Caco-2 (cell line): ENCODE measurements at places on chromosomes 4 and X.

GRCh38 chr4:139503622-139504166 lies 49.8 kb downstream of the RAB33B start:
- no peak for DNase-seq

DNA sequence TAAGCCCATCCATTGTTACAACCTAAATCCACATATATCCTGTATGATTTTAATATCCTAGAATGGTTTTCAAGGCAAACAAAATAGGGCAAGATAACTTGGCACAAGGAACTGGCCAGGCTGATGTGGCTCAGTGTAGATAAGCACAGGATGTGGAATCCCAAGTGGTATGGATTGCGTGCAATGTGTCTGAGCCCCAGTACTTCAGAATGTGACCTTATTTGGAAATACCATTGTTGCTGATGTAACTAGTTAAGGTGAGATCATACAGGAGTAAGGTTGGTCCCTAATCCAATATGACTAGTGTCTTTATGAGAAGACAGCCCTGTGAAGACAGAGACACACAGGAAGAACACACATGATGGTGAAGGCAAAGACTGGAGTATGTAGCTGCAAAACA lies 72.4 kb downstream of the IL21 start:
- no peak for DNase-seq

DNA sequence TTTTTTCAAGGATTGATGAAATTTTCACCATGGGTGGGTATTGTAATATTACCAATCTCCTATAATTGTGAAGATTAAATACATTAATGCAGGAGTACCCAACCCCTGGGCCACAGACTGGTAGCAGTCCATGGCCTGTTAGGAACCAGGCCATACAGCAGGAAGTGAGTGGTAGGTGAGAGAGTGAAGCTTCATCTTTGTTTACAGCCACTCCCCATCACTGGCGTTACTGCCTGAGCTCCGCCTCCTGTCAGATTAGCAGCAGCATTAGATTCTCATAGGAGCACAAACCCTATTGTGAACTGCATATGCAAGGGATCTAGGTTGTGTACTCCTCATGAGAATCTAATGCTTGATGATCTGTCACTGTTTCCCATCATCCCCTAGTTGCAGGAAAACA lies 15.1 kb downstream of the RAPGEF2 start:
- no peak for DNase-seq

- no peak for DNase-seq
Measured at GRCh38 chrX:69236641-69237040, 71.4 kb upstream of the PJA1 start.

DNA sequence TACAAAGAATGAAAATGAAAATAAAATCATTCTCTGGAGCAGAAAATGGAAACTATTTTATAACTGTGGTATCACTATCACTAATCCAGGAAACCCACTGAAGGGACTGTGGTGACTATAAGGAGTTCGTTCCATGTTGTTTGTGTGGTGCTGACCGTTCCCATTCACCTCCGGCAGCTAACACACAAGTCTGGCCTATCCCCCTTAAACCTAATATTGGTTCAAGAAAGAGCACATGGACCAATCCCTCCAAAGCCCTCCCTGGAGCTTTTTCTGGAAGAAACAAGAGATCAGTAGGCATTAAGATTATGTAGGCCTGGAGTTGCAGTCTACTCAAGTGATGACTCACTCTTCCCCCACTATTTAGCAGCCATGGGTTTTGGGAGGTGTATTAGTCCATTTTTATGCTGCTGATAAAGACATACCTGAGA lies 25.9 kb upstream of the FAM241A start:
- no peak for DNase-seq

DNA sequence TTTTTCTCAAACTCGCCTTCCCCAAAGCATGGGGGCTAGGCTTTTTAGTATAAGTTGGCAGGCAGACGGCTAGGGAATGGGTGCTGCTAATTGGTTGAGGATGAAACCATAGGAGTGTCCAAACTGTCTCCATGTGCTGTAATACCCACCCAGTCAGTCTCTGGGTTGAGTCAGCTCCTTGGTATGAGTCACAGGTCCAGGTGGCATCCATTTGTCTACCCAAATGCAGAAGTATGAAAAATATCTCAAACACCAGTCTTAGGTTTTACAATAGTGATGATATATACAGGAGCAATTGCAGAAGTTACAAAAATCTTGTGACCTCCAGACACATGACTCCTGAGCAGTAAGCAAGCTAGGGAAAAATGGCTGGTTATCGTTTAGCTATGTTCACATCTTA lies 27.4 kb upstream of the CCSER1 start:
- no peak for DNase-seq

DNA sequence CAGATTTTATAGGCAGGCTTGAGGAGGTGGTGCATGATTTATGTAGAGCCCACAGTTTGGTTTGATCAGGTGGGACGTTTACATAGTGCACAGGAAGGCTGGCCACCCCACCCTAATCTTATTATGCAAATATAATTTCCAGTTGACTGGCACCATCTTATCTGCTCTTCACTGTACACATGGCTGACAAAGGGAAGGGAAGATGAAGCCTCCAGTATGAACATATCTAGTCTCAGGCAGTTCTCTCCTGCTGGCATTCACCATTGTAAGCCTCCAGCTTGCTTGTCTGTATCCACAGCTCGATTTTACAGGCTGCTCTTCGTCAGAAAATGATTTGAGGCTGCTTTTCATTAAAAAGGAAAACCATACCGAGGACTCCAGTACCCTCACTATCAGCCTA lies 278.3 kb downstream of the TECRL start:
- no peak for DNase-seq

- DNase-seq: no peak
Measured at GRCh38 chrX:20515841-20516461, 249.2 kb upstream of the RPS6KA3 start.

GRCh38 chr4:76779740-76780459 lies 118.0 kb downstream of the SOWAHB start:
- DNase-seq: no peak

DNA sequence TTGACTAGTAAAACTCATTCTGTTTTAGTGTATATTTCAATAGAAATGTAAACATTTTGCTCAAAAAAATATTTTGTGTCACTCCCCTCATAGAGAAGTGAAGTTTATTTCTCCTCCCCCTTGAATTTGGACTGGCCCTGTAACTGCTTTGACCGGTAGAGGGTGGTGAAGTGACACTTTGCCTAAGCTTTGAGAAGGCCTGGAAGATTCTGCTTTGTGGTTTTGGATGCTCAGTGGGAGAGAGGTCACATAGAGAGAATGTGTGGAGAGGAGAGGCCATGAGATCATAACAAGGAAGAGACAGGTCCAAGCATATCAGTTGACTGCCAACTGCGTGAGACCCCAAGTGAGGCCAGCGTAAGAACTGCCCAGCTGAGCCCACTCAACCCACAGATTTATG lies 19.1 kb upstream of the ARX start:
- no peak for DNase-seq

GRCh38 chrX:137212078-137212632 lies 178.4 kb upstream of the GPR101 start:
- no peak for DNase-seq

DNA sequence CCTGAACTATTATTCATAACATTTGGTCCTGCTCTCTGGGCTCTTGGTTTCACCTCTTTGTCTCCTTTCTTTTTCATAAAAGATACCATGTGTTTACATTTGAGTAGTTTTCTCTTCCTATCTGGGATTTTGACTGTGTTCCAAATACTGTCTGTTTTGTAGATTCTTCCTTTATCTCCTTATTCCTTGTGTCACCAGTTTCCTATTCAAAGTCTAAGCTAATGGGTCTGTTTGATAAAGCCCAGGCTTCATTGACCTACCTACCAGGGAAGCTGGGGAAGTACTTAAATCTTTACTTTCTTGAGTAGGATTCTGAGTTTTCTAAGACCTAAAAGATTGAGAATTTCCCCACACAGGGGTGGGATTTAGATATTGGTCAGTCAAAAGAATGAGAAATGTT lies 409.5 kb downstream of the RAPGEF2 start:
- no peak for DNase-seq

DNA sequence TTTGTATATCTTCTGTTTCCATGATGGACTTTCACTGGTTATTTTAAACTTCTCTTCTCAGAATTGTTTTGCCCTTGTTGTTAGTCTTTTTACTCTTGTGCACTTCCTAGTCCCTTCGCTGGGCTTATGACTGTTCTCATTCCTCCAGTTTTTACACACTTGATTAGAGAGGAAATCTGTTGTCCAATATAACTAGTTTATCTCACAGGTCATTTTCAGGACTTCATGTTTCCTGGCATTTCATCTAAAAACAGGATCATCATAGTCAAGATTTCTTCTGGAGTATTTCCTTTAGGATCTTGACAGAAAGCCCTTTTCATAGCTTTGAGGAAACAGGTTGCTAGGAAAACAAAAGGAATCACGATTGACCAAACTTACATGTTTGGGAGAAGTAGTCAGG lies 3.0 kb downstream of the FNIP2 start:
- DNase-seq: no peak

DNA sequence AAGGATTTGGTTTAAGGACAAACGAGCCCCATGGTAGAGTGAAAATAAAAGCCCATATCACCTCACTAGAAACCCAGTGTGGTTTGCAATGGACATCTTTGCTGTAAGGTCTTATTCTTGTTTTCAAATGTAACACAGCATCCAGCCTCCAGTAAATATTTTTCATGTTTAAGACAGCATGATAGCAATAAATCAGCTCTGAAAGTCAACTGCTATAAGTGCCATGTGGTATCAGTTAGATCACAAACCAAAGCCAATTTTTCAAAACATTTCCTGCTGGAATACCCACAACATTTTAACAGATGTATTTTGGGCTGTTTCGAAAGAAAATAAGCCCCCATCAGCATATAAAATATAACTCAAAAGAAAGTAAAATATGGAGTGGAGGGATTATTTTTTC lies 24.0 kb upstream of the SCML1 start:
- DNase-seq: no peak

GRCh38 chrX:42519666-42520231 lies 258.2 kb downstream of the PPP1R2C start:
- no peak for DNase-seq

DNA sequence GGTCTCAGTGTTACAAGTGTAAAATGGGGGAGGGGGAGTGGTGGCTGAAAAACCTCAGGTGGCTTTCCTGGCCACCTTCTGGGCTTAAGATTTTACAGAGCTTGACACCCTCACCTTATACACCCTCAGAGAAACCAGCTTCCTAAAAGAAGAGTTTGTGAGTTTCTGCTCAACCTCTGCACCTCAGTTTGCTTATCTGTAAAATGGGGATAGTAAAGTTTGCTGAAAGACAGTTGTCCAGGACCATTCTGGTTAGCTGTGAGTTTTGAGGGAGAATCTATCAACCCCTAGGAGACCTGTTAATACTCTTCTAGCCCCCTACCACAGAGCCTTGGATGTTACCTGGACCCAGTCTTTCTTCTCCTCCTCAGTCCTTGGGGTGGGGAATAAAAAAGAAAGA lies 9.7 kb downstream of the TSR2 start:
- no peak for DNase-seq

DNA sequence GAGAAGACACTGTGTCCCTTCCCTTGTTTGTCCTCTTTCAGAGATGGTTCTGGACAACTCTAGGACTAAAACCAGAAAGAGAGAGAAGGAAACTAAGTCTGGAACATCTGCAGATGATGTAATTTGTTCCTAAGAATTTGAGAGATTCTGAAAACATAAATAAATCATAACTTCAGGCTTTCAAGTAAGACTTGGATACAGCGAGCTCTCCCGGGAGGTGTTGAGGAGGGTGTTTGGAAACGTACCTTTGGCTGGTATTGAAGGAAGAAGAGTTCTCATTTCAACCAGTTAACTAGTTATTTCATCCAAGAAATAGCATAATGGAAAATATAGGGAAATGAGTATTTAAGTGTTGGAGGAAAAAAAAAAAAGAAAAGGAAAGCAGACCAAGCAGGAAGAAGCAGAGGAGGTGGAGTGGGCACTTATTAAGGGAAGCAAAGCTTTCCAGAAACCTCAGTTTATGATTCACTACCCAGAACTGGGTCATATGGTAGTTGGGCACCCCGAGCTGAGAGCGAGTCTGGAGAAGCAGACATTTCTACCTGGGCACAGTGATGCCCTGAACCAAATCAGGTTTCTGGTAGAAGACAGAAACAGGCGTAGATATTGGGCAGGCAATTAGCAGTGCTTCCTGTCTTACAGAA lies 26.9 kb downstream of the CCNG2 start:
- DNase-seq: no peak

DNA sequence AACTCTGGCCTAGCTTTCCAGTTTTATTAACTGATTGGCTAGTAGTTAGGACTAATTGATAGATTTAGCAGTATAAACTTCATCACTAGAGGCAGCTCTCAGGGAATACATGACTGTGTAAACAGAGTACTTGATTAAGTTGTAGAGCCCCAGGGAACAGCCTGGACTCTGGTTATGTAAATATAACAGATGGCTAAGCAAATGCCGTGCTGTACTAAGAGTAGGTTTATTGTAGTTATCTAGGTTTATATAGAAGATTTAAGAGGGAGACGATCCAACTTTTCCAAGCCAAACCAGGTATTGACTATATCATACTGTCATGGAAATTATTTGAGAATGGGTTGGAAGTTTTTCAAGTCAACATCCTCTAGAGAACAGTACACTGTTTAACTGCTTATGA lies 463.4 kb upstream of the GRID2 start:
- DNase-seq: no peak

DNA sequence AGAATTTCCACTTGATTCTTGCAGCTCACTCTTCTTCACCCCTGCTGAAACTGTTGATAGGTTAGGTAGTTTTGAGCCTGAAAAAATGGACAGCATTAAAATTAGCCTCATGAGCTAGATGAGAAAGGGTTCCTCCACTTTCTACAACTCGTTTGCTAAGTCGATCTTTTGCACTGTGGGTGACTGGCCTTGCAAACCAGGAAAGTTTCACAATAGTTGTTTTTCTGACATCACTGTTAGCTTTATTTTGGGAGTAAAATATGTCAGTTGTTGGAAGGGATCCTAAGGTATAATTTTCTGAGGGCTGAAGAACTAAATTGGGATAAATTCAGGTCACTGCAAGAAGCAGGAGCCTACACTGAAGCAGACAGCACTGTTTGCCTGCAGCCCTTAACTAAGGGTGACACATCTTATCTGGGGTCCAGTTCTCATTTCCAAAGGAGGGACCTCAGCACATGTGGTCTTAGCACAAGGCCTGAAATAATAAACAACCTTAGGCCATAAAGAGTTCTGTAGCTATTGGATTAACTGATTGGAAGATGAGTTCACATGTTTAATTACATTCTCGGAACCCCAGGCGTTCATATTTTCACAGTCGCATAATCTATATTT lies 29.1 kb downstream of the ANAPC4 start:
- no peak for DNase-seq

GRCh38 chr4:25533256-25533655 lies 122.4 kb upstream of the SLC34A2 start:
- no peak for DNase-seq

DNA sequence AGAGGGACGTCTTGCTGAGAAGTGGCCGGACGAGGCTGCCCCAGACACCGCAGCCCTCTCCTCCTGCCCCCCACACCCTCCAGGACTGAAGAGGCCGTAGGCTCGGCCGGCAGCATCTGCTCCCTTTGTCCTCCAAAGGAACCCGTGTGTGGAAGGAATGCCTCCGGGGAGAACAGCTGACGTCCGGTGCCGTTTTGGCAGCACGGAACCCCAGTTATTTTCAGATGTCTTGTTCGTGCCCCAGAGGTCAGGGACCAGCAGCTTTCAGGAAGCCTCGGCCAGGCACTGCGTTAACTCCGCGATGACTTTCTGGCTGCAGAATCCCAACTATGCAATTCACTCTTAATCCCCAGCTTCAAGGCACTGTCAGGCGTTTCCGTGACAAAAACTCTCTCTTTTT lies 10.9 kb upstream of the PPP2R3B start:
- no peak for DNase-seq
